ENCODE measurements at places on chromosomes 1 and 21.

DNA sequence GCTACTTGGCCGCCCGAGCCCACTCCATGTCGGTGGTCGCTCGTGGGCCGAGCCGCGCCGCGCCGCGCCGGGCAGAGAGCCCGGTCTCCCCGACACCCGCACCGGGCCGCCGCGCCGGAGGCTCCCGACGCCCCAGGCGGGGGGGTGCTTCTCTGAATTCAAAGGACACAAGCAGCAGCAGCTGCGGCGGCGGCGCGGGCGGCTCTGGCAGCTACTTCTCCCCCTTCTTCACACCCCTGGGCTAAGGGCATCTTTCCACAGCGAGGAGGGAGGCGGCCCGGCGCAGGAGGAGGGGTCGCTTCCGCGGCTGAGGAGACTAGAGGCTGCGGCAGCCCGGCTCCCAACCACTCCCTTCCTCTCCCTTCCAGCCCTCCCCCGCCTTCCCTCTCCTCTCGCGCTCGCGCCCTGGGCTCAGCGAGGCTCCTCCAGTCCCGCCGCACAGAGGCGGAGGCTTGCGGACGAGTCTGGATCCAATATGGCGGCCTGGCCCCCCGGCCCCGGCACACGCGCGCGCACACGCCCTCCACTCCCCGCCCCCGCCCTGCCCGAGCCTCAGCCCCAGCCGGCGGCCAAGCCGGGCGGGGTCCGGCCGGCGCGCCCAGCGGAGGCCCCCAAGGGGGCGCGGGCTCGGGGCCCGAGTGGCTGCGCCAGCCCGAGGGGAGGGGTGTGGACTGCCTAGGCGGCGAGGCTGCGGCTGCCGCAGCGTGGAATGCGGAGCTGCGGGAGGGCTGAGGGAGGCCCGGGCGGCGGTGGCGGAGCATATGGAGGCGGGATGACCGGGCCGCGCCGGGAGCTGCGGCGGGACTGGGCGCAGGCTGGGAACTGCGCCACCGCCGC lies at the start of gene CDC42BPA:
Gene CDC42BPA (minus strand): TSS at position 477 of the 837 bp plus-strand sequence. CDS start 1,310 bp downstream, outside the sequence.
- DNase-seq, result peak; percentile 95

GRCh38 chr1:218421531-218421930 lies 76.4 kb downstream of the TGFB2 start:
- DNase-seq, result no peak

DNA sequence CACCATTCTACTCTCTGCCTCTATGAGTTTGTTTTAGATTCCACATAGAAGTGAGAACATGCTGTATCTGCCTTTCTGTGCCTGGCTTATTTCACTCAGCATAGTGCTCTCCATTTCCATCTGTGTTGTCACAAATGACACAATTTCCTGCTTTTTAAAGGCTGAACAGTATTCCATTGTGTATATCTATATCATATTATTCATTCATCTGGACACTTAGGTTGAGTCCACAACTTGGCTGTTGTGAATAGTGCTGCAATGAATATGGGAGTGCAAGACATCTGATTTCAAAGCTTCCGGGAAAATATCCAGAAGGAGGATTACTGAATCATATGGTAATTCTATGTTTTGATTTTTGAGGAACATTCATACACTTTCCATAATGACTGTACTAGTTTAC lies 20.1 kb upstream of the DONSON start:
- DNase-seq, result no peak

- no peak for DNase-seq
Measured at GRCh38 chr1:89673251-89673650, 40.3 kb downstream of the LRRC8C start.

DNA sequence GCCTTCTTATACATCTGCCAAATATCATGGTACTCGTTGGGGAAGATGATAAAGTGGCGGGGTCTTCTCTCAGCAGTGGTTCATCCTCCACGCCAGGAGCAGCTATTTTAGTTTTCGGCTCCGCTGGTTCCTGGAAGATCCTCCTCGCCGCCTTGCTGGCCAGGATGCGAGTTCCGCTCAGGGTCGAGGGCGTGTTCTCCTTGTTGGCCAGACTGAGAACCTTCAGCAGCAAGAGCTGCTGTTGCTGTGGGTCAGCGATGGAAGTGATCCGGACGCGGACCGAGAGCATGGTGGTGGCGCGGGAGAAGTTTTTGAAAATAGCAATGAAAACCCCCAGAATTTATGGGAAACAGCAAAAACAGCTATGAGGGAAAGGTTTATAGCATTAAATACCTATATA lies 11.4 kb upstream of the CFAP126 start:
- DNase-seq, result no peak

- no peak for DNase-seq
Measured at GRCh38 chr1:87647430-87648177, 318.9 kb downstream of the LMO4 start.

DNA sequence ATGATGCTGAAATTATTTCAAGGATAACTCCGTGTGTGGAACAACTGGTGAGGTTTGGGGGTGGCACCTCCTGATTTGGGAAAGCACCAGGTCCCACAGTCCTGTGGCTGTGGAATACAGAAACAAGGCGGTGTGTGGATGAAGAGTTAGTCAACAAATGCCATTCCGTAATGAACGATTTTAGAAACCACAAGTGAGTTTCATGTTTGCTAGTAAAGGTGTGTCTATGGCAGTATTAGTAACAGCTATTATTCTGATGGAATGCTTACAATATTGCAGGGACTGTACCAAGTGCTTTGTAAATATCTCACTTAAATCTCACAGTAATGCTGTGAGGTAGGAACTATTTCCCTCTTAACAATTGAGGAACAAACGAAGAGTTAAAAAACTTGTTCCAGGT lies 53.8 kb downstream of the B3GALNT2 start:
- no peak for DNase-seq

GRCh38 chr1:225617479-225617878 lies 35.4 kb downstream of the ENAH start:
- DNase-seq, result no peak

DNA sequence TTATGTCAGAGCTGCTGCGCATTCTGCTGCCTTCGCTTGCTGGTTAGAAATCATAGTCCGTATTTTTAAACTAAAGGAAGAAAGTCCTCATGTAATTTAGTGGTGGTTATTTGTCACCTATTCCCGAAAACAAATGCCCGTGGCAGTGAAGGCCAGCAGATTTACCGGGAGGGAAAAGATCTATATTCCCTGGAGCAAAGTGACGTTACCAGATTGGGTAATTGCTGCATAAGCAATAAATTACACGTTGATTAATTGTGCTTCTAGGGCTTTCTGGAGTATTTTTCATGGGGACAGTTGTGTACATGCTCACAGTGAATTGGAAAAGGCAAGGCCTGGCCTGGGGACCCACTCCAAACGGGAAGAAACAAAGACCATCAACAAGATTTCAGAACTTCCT lies 298.7 kb downstream of the NPHP4 start:
- DNase-seq, result no peak

- no peak for DNase-seq
Measured at GRCh38 chr1:43818691-43819090, 111.4 kb downstream of the ST3GAL3 start.

DNA sequence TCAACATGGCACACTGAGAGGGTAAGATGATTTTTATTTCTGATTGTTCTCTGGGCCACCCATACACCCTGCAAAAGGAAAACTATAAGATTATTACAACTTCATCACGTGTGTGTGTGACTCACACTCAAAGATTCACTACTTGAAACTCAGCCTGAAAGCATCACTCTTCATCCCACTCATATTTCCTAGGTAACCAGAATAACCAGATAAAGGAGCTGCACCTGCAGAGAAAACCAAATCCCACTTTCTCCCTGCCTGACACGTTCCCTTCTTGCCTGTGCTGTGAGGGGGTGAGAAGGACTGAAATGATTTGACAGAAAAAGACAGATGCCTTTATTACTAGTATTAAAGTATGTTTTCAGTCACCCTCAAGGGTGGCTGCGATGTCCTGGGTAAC lies 131.6 kb downstream of the TGFBR3 start:
- no peak for DNase-seq

DNA sequence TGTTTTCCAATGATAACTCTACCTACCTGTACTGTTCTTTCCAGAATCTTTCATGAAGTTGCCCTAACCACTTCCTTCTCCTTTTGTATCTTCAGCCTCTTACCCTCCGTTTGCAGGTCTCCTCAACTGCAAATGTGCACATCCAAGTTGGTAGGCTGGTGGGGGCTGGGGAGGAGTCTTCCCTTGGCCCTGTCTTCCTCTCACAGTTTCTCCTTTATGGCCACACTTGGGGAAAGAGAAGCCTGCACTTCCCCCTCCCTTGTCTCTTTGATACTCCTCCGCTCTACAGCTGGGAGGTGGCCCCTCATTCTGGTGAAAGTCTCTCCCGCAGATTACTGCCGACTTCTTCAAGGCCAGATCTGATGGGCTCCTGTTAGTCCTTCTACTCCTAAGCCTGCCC lies 26.9 kb upstream of the GPR88 start:
- DNase-seq, result no peak

- DNase-seq, result no peak
Measured at GRCh38 chr1:102470767-102471166, 474.0 kb upstream of the OLFM3 start.

- DNase-seq, result no peak
Measured at GRCh38 chr1:33880305-33880704, 16.4 kb downstream of the HMGB4 start.

DNA sequence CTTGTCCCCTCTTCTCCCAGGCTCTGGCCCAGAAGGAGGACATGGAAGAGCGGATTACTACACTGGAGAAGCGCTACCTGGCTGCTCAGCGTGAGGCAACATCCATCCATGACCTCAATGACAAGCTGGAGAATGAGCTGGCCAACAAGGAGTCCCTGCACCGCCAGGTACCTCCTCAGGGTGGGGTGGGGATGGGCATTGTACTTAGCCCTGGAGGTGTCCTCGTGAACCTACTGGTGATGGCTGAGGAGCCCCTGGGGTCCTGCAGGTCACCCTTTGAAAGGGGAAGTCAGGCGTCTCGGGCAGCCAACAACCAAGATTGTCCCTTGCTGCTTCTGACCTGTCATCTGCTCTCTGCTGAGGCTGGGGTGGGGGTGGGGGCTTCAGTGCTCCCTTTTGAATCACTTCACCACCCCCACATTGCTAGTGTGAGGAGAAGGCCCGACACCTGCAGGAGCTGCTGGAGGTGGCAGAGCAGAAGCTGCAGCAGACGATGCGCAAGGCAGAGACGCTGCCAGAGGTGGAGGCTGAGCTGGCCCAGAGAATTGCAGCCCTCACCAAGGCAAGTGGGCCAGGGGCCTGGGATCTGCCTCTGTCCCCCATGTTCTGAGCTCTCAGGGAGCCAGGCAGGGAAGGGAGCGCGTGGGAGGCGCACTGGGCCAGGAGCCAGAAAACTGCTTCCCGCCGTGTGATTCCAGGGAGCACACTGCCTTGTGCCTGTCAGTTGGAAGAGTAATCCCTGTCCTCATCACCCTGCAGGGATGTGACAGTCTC lies 19.7 kb downstream of the PPFIA4 start:
- DNase-seq, result no peak

DNA sequence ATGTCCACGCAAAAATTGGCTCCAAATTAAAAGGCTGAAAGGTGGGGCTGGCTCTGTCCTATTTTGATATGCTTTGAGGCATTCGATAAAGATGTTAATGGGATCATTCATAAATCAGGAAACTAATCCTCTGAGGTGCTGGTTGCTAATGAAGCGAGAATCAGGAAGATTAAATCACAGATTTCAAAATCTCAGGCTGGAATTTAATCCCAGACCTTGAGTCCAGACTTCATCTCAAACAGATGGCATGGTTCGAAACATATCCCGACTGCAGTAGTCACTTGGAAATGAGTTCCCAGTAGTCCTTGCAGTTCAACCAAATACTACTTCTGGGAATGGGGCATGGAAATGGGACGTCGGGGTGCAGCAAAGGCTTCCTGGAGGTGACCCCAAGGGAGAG lies 4.5 kb upstream of the KLF17 start:
- no peak for DNase-seq

- DNase-seq, result no peak
Measured at GRCh38 chr1:245690946-245691541, 536.3 kb downstream of the KIF26B start.

DNA sequence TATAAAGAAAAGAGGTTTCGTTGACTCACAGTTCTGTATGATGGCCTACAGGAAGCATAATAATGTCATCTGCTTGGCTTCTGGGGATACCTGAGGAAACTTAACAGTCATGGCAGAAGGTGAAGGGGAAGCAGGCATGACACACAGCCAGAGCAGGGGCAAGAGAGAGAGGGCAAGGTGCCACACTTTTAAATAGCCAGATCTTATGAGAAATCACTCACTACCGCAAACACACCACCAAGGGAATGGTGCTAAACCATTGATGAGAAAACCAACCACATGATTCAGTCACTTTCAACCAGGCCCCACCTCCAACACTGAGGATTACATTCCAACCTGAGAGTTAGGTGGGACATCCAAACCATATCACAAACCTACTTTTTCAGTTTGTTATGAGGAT lies 245.9 kb upstream of the SGIP1 start:
- DNase-seq, result no peak

DNA sequence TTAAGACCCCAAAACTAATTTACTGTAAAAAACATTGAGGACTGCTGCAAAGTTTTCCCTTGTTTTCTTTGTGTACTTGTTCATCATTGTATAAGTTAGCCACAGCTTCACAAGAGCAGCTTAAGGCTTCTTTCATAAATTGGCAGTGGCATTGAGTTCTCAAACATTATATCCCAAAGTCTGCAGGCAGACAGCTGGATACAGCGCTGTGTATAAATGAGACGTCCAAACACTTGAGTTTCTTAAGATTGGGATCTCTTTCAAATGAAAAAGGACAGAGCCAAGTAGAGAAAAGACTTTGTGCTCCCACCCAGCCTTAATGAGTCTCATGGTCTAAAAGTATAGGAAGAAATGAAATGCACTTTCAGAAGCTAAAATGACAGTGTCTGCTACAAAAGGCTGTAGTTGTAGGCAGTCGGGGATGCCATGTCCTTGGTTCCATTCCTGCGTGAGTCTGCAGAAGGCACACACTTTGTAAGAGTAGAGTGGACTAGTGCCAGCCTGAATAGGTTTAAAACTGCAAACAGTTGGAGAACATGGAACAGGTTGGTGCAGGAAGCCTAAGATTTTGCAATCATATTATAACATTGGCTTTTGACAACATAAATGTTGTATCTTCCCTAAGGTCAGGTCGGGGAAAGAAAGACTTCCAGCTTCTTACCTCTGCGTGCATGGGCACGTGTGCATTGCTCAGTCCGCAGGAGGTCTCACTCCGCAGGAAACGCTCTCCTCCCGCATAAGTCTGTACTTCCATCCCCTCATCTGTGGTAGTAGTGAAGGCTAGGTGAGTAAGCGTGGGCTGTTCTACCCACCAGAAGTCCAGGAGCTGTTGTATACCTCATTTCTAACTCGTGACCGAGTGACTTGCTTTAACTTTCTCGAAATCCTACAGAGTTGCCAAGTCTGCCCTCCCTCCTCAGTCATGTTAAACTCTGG lies 94.4 kb downstream of the CD247 start:
- DNase-seq, result no peak

- no peak for DNase-seq
Measured at GRCh38 chr1:114610546-114611245, 29.3 kb upstream of the BCAS2 start.
